AG08395 (cell line): ENCODE measurements at places on chromosomes 4 and X.

- no peak for DNase-seq
Measured at GRCh38 chr4:73194064-73194463, 64.5 kb downstream of the ANKRD17 start.

DNA sequence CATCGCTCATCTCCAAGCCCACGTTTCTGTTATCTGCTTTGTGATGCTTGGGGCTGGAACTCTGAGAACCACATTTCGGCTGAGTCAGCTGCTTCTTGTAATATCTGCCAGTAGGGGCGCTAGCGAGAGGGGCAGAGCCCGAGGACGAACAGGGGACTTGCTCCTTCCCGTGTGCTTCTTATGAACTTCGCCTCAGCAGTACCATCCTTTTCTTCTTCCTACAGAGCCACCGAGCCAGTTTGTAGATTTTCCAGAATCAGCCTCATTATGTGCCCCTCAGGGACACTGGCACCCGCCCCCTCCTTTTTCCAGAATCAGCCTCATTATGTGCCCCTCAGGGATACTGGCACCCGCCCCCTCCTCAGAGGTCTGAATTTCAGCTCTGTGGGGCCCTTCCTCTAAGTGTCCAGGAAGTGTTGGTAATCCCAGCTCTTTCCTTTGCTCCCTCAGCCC lies 441.7 kb upstream of the RASGEF1B start:
- peak; percentile 40 for DNase-seq

- no peak for DNase-seq
Measured at GRCh38 chr4:133812954-133813353, 388.6 kb downstream of the PABPC4L start.

- no peak for DNase-seq
Measured at GRCh38 chr4:760616-761015, 55.0 kb downstream of the PCGF3 start.

DNA sequence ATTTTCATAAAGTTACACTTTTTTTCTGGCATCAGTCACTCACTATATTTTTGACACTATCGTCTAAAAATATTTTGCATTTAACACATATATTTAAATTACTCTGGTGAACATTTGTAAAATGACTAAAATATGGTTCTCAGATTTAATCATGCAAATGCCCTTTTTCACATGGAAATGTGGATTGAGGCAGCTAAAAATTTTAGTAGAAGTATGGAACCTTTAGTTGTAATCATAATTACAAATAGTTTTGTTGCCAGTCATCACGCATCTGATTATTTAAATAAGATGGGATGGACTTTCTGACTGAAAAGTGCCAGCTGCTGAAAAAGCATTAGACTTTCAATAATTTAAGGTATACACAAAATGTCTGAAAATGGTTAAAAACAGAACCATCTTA lies 119.3 kb downstream of the PDHA2 start:
- no peak for DNase-seq
